ENCODE measurements at places on chromosomes 12 and 14.
A peak's percentile ranks its signal among the peaks of the same experiment; 100 is the strongest.

- DNase-seq, result no peak
These were observed 157.9 kb upstream of the SLC38A2 start for GRCh38 chr12:46530373-46531056.

DNA sequence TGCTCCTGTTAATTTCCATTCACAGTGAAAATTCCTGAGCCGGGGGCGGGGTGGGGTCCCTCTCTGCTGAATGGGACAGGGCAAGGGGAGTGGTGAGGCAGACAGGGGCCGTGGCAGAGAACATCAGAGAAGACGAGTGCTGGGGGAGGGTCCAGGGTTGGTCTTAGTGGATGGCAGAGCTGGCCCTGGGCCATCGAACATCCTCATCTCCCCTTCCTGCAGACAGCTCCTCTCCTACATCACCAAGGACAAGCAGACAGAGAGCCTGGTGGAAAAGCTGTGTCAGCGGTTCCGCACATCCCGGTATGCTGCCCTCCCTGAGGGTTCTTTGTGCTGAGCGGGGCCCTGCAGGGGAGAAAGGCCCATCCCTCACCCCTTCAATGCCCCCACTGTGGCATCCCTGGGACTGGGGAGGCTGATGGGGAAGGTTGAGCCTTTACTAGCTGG is 5.0 kb upstream of the GAPDH start:
- DNase-seq, result peak; percentile 59

DNA sequence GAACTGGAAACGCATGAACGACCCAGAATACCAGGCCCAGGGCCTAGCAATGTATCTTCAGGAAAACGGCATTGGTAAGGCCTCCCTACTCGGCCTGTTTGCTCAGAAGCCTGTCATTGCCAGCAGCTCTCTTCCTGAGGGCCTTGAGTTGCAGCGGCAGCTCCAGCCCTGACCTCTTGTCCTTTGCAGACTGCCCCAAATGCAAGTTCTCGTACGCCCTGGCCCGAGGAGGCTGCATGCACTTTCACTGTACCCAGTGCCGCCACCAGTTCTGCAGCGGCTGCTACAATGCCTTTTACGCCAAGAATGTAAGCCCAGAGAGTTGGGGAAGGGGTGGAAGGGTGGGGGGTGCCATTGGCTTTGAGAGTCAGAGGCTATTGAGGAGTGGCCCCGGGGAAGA is 3.7 kb upstream of the IRF9 start:
- DNase-seq, result no peak

GRCh38 chr12:12997156-12997555 is 2.9 kb downstream of the HEBP1 start:
- no peak for DNase-seq

GRCh38 chr14:55425091-55425490 is 13.5 kb upstream of the ATG14 start:
- no peak for DNase-seq

GRCh38 chr14:66701813-66702212 is 193.9 kb downstream of the GPHN start:
- DNase-seq, result no peak

- DNase-seq, result no peak
These were observed 270.9 kb downstream of the CACNA1C start for GRCh38 chr12:2323532-2324255.

DNA sequence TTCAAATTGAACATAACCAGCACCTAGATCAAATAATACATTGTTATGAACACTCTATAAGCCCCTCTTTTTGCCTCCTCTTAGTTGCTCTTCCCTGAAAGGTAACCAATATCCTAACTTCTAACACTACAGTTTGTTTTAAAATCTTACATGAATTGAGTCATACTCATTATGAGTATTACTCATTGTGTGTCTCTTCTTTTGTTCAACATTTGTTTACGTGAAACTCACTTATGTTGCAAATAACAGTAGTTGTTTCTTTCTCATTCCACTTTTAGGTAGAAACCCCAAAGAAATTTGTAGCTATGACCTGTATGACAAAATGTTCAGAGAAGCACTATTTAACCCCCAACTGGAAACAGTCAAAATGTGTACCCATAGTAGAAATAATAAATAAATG is 6.6 kb downstream of the LRRC9 start:
- DNase-seq, result no peak
